ENCODE measurements at places on chromosomes 3 and 15.

DNA sequence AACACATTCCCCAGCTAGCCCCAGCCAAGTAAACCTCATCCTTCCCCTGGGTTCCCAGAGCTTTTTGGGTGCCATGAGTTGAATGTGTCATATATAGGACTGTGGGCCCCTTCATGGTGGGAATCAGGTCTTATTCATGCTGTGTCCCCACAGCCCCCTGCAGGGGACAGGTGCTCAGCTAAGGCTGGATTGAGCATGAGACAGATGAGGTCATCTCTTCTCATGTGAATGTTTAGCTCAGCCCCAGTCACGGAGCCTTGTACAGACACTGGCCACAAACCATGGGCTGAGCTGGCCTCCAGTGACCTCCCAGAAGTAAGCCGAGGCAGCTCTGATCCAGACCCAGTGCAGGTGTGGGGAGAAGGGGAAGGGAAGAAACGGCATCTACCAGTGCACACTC is 70.7 kb downstream of the C3orf70 start:
- no peak for DNase-seq

DNA sequence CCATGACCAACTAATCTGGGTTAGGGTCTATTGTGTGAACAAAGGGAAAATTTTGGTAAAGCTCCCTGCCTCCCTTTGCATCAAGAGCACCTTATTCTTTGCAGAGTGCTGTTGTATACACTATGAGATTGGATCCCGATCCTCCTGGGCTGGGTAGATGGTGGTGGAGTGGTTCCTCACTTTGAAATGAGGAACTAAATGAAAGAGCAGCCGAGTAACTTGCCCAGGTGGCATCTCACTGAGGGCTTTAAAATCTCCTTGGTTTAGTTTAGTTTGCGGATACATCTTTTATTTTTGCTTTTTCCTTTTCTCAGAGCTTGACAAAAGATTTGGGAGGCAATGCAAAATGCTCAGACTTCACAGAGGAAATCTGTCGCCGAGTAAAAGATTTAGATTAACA is 19.4 kb downstream of the IDH3A start:
- DNase-seq, result no peak

DNA sequence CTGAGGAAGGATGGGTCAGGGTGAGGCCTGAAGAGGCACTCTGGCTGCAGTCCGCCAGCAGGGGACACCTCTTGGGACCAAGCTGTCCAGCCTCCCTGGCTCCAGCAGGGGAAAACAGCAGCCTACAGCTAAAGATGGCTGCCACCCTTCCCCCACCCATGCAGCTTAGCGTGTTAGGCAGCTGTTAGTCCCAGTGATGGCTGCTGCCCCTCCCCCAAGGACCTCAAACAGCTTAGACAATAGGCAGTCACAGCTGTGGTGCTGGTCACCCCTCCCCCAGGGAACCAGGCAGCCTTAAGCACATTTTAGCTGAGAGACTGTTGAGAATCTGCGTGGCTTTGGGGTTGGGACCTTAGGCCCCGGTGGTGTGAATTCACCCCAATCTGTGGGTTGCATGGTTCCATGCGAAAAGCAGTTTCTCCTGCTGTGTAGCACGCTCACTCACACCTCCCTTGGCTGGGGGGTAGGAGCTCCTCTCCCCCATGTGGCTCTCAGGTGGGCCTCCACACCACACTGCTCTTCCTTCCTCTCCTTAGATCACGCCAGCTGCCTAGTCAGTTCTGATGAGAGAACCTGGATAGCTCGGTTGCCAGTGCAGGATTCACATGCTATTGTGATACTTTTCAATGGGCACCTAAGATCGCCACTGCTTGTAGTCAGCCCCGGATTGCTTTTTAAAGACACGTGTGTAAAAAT is 140.5 kb upstream of the CADPS start:
- no peak for DNase-seq

GRCh38 chr15:91922646-91923547 is 69.4 kb downstream of the SLCO3A1 start:
- peak; percentile 51 for DNase-seq

- no peak for DNase-seq
These were observed 317.6 kb downstream of the MAGI1 start for GRCh38 chr3:65720989-65721737.

DNA sequence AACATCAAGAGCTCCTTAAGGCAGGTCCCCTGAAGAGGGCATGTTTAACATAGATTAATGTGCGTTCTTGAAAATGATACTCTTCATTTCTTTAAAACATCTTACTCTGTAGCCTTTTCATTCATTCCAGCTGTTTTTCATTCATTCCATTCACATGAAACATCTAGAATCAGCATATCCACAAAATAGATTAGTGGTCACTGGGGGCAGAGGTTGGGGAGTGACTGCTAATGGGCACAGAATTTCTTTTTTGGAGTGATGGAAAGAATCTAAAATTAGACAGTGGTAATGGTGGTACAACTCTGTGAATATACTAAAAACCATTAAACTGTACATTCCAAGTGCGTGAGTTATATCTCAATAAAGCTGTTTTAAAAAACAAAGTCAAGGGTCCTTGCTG is 15.4 kb upstream of the CXCR6 start:
- DNase-seq, result no peak

- no peak for DNase-seq
These were observed 34.1 kb downstream of the EPHB3 start for GRCh38 chr3:184595726-184596125.

DNA sequence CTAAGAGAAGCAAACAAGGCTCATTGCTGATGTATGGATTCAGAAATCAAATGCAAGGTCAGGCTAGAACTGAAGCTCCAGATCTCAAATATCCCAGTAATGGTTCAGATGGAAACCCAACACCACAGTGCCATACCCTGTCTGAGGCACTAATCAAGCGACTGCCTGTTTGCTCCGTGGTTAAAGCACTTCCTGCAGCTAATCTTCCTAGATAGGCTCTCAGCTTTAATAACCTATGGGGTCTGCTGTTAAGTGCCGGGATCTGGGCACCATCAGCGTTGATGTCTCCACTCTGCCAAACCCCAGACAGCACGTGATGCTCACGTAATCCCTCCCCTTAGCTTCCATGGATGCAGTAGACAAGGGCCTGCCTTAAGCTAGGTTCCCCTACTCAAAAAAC is 262.6 kb downstream of the MECOM start:
- DNase-seq, result peak; percentile 5

GRCh38 chr3:55891106-55891505 is 404.0 kb upstream of the WNT5A start:
- no peak for DNase-seq

DNA sequence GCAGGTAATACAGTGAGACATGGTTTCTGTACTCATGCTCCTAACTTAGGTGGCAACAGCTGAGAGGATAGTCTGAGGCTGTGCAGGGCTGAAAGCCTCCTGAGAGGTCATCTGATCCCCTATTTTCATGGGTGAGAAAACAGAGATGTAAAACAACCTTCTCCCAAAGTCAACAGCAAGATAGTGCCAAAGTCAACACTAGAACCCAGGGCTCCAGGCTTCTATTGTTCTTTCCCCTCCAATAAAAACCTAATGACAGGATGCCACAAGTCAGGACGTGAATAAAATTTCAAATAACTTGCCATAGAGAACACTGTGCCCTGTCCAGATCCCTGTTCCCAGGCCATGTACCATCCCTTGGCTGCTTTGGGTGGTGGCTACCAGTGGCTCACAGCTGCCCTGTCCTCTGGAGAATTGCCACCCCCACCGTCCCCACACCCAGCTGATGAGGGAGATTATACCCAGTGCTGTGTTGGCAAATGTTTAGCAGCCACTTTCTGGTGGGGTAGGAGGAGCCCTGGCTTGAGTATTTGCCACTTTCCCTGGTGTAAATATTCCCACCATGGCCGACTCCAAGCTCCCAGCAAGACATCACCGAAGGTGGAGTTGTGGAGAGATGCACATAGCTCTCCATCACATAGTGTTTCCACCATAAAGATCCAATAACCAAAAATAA is 54.8 kb downstream of the SRGAP3 start:
- peak; percentile 79 for DNase-seq

DNA sequence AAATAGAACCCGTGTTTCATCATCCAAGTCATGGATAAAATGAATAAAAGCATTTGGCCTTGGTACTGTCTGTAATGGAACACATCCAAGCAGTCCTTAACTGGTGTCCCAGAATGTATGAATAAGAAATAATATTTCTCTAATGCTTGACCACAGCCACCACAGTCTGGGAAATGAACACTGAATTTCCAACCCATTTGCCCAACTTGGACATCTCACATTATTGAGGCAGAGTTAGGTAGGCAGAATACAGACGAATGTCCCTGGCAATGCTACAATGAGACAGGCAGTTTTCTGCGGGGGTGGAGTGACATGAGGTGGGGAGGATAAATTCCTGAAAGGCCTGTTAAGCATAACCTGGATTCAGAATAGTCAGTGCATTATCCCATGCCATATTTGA is 245.7 kb downstream of the ZIC1 start:
- DNase-seq, result no peak

Measured in NCI-H748 treated with DMSO at 0.1 percent for 48 hours (cell line).